Astrocyte (in vitro differentiated cells and primary cell): ENCODE measurements at places on chromosomes 12 and 14.

- peak overlapping the region; percentile 92 for H3K4me3 ChIP-seq
- no peaks in the 10 kb centered on the region for H3K27me3 ChIP-seq
These were observed 631 bp downstream of the RESF1 start for GRCh38 chr12:31959701-31960391.

DNA sequence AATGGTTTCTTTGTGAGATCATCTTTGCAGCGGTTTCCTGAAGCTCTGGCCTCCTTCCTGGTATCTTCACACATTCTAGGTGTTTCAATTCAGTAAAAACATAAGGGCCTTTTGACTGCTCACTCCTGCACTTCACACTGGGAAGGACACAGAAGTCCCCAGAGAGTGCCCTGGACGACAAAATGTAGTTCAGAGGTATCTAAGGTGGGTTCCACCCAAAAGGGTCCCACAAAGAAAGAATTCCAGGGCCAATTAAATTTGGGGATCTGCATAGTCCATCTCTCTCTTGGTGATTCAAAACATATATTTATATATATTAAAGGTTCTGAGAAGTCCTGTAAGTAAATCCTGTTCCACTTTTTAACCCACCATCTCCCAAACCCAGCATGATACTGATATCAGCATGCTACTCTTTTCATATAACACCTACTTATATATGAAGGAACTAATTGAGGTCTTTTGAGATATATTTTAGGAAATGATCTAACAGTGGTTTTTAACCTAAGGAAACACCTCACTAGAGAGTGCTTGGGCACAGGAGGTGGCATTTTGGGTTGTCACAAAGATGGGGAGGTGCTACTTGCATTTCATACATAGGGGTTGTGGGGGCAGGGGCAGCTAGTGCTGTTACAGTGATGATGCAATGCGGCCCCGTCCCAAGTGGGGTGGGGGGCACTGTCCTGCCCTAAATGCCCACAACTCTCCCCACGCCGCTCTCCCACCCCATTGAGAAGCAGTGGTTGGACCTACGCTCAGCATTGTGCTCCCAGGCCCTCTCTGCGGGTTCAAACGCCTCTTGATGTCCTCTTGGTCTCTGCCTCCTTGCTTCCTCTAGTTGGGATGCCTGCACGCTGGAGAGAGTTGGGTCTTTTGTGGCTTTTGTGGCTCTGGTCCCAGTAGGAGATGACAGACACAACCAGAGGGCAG is 109.4 kb downstream of the ARF6 start:
- H3K27me3 ChIP-seq = no peaks in the 10 kb centered on the region
- peaks cover 51% of the 10 kb centered on the region for H3K4me1 ChIP-seq
- peak overlapping the region; percentile 96 for H3K27ac ChIP-seq
- peak overlapping the region; percentile 47 for H3K4me3 ChIP-seq
- no peaks in the 10 kb centered on the region for H3K36me3 ChIP-seq

- H3K36me3 ChIP-seq = no peaks in the 10 kb centered on the region
- no peaks in the 10 kb centered on the region for H3K4me1 ChIP-seq
- H3K4me3 ChIP-seq = no peak overlapping the region
- no peak for DNase-seq
- no peak overlapping the region for H3K27ac ChIP-seq
These were observed 168.5 kb upstream of the BMP4 start for GRCh38 chr14:54125109-54125508.

GRCh38 chr12:120488057-120488640 is 7.8 kb upstream of the DYNLL1 start:
- no peak overlapping the region for H3K4me3 ChIP-seq
- H3K27ac ChIP-seq = no peak overlapping the region
- no peaks in the 10 kb centered on the region for H3K36me3 ChIP-seq
- H3K27me3 ChIP-seq = no peaks in the 10 kb centered on the region

DNA sequence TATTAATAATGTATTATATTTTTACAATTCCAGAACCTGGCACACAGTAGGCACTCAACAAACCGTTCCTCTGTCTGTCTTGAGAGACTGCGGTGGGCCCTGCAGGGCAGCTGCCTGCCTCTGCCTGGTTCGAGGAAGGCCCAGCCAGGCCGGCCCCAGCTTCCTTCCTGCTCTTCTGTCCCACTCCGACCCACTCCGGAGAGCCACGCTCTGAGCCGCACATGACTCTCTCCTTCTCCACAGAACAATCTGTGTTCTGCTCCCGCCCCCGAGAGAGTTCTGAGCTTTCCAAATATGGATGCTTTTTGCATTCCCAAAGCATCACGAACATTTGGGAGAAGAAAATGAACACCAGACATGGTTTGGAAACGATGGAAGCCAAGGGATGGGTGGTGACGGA is 57.3 kb downstream of the TTC7B start:
- no peaks in the 10 kb centered on the region for H3K4me1 ChIP-seq
- H3K27ac ChIP-seq = peak overlapping the region; percentile 6
- H3K36me3 ChIP-seq = no peaks in the 10 kb centered on the region
- peak overlapping the region; percentile 72 for H3K4me3 ChIP-seq
- no peaks in the 10 kb centered on the region for H3K27me3 ChIP-seq

GRCh38 chr14:40757376-40757950 is 849.2 kb upstream of the LRFN5 start:
- no peaks in the 10 kb centered on the region for H3K4me1 ChIP-seq
- H3K27ac ChIP-seq = no peak overlapping the region
- no peak for DNase-seq
- H3K4me3 ChIP-seq = no peak overlapping the region

- no peaks in the 10 kb centered on the region for H3K4me1 ChIP-seq
- H3K27ac ChIP-seq = no peak overlapping the region
- H3K27me3 ChIP-seq = no peaks in the 10 kb centered on the region
- DNase-seq = no peak
- H3K4me3 ChIP-seq = no peak overlapping the region
These were observed 15.0 kb downstream of the MAP3K9 start for GRCh38 chr14:70794294-70794693.

GRCh38 chr14:76955575-76956315 is 72.8 kb downstream of the IRF2BPL start:
- H3K27me3 ChIP-seq = no peaks in the 10 kb centered on the region
- DNase-seq = peak; percentile 34
- H3K36me3 ChIP-seq = no peaks in the 10 kb centered on the region
